Spinal cord (tissue), 10 donors: ENCODE measurements at places on chromosomes 5 and 9.

DNA sequence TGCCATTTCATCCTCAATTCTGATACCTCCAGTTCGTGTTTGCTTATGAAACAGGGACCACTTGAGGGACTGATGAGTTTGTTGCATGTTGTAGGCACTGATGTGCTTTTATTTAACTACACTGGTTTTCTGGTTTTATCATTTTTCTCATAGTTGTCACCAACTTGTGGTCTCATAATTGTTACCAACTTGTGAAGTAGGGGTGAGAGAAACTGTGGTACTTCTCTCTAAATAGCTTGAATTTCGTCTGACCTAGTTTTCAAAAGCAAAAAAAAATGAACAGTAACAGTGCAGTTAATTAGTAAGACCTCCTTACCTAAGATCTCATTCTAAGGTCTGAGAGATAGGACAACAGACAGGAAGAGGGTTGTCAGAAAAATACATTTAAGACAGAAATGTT, 78.0 kb downstream of the ANXA2R start:
- no peak for DNase-seq

DNA sequence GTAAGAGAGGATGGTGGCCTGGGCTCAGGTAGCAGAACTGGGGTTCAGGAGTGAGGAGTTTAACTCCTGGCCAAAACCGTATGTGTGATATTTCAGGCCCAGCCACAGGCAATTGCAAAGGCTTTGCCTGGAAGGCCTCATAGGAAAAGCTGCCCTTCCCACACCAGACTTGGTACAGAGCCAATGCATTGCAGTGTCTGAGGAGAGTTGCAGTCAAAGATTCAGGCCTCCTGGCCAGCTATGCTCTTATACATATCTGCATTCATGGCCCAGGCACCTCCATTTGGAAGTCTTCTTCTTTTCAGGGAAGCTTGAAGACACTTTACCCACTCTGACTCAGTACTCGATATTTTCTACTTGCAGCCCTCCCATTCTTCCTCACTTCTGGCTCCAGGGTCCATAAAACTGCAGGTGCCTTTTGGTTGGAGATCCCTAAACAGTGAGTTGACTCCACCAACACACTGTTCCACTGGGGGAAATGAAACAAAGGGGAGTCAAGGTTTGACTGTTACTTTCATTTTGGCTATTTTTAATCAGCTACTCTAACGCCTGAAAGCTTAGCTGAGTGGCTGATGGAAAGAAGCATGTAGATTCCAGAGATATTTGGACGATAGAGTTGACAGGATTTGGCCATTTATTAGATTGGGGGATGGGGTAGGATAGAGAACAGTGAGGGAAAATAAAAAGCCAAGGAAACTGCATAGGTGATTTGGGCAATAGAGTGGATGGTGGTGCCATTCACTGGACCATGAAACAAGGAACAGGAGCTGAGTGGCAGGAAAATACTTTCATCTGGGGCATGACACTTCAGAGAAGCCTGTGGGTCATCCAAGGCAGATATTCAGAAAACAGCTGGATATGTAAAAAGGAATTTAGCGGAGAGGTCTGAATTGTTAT, 30.6 kb upstream of the IL33 start:
- DNase-seq: no peak

- no peak for DNase-seq
These were observed 554.8 kb upstream of the MEF2C start for GRCh38 chr5:89437450-89438435.

DNA sequence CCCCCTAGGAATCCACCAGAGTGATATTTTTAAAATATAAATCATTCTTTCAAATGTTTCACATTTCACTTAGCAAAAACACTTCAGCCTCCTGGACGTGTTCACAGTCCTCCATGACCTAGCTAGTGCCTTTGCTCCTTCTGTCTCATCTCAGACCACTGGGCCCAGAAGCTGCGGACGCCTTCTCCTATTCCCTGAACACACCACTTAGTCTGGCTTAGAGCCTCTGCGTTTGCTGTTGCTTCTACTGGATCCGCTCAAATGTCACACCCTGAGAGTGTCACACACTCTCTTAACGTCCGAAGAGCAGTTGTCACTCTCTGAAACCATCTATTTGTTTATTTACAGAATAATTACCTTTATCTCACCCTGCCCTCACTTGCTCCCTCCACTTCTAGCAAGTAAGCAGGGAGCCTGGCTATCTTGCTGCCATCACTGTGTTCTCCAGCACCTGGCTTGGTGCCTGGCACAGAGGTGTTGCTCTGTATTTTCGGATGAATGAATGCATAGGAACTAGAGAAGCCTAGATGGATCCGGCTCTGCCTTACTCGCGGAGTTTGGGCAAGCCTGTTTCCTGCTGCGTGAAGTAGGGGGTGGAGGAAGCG, 1.2 kb upstream of the GRK6 start:
- DNase-seq: no peak

GRCh38 chr5:65132386-65132785, 349.3 kb downstream of the ADAMTS6 start:
- DNase-seq: no peak

DNA sequence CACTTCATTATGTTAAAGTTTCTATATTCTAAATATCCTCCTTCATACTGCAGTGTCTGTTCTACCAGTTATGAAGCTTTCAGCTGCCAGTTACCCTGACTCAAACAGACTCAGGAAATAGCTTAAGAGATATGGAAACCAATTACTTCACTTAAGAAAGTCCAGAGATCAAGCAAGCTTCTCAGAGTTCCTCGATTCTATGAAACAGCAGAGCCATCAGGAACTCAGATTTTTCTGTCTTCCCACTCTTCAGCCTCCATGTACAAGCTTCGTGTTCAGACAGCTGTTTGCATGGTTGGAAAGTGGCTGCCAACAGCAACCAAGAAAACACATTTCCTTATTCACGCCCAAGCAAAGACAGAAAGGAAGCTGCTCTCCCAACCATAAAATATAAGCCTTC, 216.1 kb downstream of the ACTL7B start:
- DNase-seq: no peak

DNA sequence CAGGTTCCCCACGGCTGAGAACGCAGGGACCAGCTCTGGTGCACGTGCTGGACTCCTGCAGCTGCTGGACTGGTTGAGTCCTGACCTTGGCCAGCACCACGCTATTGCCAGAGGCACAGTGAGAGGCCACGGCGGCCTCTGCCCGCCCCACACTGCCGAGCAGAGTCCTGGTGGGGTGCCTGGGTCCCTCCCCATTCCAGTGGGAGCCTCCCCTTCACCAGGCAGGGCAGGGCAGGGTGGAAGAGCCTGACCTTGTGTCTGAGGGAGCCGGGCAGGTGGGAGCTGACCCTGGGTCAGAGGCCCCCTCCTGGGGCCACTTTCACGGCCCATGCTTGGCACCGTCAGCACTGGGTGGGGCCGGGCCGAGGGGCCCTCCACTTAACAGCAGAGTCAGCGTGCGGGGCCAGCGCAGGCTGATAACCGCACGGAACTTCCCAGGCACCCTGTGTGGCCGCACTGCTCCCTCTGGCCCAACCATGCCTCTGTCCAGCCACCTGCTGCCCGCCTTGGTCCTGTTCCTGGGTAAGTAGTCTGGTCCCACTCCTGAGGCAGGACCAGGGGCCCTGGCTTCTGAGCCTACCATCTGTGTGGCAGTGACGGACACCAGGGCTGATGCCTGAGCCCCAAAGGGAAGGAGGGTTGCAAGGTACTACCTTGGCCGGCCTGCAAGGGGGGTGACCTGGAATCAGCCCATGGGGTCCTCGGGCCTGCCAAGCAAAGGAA, at the start of gene MAMDC4:
MAMDC4 (plus strand) TSS at position 406 of the 723 bp plus-strand sequence; CDS start at position 477, 71 bp downstream.
- no peak for DNase-seq

GRCh38 chr9:93316726-93317494, 133.0 kb downstream of the WNK2 start:
- DNase-seq: no peak

GRCh38 chr5:64952951-64953673, 184.4 kb downstream of the CWC27 start:
- no peak for DNase-seq

GRCh38 chr9:8946461-8946860, 1146.9 kb upstream of the DMAC1 start:
- no peak for DNase-seq

DNA sequence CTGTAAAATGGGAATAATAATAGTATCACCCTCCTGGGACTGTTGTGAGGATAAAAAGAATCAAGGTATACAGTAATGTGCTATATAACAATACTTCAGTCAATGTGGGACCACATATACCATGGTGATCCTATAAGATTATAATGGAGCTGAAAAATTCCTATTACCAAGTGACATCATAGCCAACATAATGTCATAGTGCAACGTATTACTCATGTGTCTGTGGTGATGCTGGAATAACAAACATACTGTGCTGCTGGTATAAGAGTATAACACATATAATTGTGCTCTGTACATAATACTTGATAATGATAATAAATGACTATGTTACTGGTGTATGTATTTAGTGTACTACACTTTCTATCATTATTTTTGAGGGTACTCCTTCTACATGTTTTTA, 38.1 kb downstream of the LIFR start:
- DNase-seq: no peak

DNA sequence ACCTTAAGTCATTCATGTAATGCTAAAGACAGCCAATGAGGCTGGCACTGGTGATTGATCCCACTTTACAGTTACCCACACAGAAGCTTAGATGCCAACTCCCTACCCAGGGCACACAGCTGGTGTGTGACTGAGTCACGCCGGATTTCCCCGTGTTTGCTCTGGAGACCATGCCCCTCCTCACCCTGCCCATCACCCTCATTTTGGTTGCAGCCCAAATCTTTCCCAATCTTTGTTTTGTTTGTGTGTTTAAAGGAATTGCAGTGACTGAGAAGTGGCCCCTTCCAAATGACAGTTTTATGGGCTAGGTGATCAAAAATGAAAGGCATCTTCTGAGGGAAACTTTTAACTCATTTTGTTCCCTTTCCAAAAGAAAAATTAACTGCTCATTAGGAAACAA, 10.9 kb downstream of the FBXL7 start:
- DNase-seq: no peak
